ENCODE measurements at places on chromosomes 4 and X.

- no peak for DNase-seq
Observed at GRCh38 chrX:39915596-39915995, 182.2 kb downstream of the BCOR start.

DNA sequence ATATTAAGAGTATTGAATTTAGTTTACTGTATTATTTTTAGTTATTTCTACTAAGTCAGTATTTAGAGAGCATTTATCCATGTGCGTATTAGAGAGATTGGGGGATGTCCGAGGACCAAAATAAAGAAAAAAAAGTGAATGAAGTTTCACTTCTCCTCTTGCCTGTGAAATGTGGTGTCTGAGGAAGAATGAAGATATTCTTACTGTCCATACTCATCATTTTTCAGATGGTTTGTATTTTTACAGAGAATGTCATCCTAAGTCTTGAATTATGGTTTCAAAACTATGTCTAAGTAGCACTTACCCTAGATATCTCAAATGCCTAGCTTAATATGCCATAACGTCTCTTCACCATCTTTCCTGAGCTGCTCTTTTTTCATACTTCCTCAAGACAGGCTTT lies 854.3 kb downstream of the C4orf33 start:
- no peak for DNase-seq

DNA sequence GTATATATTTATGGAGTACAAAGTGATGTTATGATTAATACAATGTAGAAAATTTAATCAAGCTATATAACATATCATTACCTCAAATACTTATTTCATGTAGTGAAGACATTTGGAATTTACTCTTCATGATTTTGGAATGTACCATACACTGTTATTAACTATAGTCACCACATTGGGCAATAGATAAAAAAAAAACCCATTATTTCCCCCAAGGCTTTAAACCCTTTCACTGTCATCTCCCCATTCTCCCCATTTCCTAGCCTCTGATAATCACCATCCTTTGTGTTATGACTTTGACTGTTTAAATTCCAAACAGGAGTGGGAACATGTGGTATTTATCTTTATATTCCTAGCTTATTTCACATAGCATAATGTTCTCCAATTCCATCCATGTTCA lies 2189.1 kb upstream of the AGA start:
- DNase-seq = no peak

DNA sequence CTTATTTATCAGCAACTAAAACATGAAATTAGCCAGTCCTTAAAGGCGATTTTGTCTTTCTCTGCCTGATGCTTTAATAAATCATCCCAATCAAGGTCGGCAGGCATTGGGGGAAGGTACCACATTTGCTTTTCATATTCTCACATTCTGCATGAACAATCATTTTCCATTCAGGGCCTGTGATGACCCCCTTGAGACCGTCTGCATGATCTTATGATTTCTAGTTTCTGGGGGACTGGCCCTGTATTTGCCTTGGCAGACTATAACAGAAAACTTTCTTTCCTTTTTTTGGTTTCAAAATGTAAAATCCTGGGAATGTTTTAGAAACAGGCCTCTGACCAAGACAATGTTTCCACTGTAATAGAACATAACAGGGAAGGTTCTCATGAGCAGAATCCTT lies 296.8 kb downstream of the IDS start:
- no peak for DNase-seq

- no peak for DNase-seq
Observed at GRCh38 chr4:24867766-24868296, 45.0 kb downstream of the CCDC149 start.

Measured in cortex of kidney (tissue), 1 donor.